ENCODE measurements at places on chromosomes 3 and 15.

- no peak for DNase-seq
Measured at GRCh38 chr15:85412066-85412465, 31.7 kb downstream of the AKAP13 start.

- peak; percentile 36 for DNase-seq
Measured at GRCh38 chr3:72694398-72694797, 153.8 kb downstream of the SHQ1 start.

GRCh38 chr3:100602506-100603444, 6.6 kb upstream of the ADGRG7 start:
- no peak for DNase-seq

DNA sequence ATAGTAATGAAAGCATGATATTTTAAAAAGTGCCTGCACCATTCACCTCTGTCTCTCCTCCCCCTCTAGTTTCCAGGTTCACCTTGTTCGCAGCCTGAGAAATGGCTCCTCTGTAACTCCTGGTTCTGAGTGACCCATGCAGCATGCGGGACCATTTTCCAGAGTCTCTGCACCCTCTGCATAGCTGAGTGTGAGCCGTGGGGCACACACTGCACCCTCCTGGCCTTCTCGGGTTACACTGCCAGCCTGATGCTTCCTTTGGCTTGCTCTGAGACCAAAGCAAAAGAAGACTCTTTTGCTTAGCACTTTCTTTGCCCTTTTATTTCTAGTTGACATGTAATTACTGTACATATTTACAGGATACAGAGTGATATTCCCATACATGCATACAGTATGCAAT, 287.3 kb downstream of the GABRG3 start:
- no peak for DNase-seq

DNA sequence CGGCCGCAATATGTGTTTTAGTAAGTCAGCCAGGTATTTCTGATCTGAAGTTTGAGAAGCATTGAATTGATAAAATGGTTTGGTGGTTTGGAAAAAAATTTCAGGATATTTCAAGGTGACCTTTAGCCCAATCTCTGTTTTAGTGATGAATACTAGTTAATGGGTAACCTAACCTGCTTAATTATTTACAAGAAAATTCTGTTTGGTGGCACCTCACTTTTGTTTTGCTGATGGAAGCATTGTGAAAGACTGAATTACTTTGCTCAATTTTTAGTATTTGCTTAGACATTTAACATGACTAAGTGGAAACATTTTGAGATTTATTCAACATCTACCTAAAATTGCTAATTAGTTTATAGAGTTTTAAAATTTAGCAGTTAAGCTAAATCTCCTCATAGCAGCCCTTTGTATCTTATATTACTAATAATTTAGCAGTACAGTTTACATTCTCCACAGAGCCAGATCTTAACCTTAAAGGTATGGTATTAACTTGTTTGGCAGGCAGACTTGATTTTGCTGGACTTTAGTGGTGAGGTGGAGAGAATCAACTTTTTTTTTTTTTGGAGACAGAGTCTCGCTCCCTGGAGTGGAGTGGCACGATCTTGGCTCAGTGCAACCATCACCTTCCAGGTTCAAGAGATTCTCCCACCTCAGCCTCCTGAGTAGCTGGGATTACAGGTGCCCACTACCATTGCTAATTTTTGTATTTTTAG, 35.4 kb downstream of the GRAMD1C start:
- no peak for DNase-seq

GRCh38 chr3:56522374-56522773, 34.6 kb upstream of the CCDC66 start:
- DNase-seq, result no peak

DNA sequence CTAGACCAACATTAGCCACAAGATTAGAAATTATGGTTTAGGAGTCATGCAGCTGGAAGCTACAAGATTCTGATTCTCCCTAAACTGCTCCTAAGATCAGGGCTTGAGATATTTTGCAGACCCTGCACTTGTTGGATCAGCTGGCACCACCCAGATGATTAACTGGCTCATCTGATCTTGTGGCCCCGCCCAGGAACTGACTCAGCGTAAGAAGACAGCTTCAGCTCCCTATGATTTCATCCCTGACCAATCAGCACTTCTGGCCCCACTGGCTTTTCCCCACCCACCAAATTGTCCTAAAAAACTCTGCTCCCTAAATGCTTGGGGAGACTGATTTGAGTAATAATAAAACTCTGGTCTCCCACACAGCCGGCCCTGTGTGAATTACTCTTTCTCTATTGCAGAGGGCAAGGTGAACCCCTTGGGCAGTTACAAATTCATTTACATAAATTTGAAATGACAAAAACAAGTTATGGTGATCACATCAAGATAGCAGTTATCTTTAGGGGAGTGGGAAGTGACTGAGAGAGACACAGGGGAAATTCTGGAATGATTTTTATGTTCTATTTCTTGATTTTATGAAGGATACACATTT, 76.5 kb downstream of the CD200R1L start:
- no peak for DNase-seq

DNA sequence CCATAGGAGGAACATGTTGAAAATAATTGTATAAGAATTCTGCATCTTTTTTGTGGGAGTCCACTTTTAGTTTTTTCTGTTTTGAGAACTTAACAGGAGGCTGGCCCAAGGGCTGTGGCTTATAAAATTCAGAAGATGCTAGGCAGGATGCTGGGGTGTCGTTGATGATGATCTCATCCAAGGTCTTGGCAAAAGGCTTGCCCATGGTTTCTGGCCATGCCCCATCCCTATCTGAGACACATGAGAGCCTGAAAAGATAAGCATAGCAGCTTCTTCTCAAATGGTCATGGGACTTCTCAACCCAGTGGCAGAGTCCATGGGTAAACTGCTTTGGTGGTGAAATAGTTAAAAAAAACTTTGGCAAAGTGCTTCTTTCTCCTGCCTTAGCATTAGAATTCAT, 35.2 kb downstream of the CMSS1 start:
- DNase-seq, result no peak

- no peak for DNase-seq
Measured at GRCh38 chr3:197104738-197105137, 75.1 kb upstream of the MELTF start.

- DNase-seq, result no peak
Measured at GRCh38 chr15:42100021-42100800, 5.8 kb upstream of the PLA2G4D start.
